HL-60 (cell line): ENCODE measurements at places on chromosomes 5 and 9.

DNA sequence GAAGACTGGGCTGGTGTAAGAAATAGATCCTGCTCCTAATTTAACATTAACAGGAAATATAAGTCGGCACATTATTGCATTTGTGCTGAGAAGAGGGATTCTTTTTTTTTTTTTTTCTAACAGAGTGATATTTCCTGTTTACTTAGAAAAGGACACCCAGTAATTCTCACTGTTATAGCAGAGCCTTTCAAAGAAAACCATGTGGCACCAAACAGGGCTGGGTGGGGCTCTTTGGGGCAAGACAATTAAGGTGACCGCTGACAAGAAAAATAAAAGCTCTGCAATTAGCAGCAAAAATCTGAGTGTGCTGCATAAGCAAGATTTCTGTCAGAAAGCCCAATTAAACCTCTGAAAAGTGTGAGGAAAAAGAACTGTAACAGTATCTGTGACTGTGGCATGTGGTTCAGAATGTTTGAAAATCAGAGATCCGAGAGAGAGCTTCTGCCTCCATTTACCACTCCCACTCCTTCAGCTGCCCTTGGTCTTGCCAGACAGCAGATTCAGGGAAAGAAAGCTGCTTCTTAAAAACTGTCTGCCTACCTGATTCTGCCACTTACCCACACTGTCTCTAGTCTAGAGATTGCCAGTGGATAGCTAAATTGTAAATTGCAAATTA, 77.1 kb upstream of the IQGAP2 start:
- no peak for DNase-seq

GRCh38 chr5:158938200-158938599, 161.5 kb downstream of the EBF1 start:
- DNase-seq = no peak

DNA sequence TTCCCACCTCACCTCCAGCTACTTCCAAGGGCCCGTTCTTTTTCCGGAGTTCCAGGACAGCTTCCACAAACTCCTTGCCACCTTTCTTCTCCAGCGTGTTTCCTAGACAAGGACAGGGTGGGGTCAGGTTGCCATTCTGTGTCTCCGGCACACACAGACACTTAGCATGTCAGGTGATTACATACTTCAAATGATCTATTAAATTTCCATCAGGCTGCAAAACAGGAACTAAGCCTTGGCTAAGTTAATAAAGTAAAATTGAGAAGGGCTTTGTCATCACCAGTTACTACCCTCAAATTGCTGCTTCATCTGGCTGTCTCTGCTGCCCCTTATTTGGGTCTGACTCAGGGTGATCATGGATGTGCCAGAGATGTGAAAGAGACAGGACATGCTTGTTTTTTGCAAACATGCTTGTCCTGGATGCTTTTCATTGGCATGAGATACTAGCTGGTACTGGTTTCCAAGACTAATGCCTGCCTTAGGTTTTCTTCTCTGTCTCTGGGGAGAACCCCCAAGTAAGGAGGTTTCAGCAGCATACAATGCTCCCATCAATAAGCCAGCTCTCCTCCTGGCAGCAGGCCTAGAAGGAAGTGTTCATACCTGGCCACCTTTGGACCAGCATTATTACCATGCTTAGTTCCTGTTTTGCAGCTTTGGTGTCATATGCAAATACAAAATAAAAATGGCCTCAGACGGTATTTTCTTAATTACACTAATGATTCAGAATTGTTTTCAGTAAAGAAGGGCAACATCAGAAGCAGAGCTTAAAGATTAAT, 52.9 kb downstream of the MACROH2A1 start:
- DNase-seq = no peak

DNA sequence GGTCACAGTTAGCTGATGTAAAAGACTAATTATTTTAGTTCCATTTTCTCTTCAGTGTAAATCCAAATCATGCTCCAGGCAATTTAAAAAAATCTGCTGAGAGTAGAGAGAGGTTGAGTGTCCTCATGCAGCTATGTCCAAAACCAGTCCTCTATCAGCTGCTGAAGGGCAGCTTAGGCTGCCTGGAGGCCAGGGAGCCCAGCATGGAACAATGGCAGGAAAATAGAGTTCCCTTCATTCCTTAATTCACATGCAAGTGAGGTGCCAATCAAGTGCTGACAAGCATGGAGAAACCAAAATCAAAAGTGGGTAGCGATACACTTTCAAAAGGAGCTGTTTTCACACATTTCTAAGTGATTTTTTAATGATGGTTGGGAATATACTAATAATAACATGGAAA, 78.3 kb upstream of the POU5F2 start:
- no peak for DNase-seq

GRCh38 chr5:65483546-65484346, 2.0 kb upstream of the ADAMTS6 start:
- no peak for DNase-seq

DNA sequence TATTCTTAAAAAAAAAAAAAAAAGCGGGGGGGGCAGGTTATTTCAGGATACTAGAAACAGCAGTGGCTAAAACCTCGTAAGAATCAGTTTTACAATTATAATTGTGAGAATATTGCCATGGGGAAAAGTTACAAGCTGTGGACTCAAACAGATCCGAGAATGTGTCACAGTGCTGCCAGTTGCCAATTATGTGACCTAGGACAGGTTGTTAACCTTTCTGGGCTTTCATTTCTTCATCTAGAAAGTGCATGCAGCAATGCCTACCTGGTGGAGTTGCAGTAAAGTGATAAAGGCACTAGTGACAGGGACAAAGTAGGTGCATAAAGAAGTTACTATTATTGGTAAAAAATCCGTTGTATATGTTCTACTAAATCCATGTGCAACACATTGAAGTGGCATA, 75.8 kb downstream of the CDH6 start:
- DNase-seq = no peak

- DNase-seq = no peak
These were observed 120.0 kb upstream of the KLF9 start for GRCh38 chr9:70534471-70534870.

DNA sequence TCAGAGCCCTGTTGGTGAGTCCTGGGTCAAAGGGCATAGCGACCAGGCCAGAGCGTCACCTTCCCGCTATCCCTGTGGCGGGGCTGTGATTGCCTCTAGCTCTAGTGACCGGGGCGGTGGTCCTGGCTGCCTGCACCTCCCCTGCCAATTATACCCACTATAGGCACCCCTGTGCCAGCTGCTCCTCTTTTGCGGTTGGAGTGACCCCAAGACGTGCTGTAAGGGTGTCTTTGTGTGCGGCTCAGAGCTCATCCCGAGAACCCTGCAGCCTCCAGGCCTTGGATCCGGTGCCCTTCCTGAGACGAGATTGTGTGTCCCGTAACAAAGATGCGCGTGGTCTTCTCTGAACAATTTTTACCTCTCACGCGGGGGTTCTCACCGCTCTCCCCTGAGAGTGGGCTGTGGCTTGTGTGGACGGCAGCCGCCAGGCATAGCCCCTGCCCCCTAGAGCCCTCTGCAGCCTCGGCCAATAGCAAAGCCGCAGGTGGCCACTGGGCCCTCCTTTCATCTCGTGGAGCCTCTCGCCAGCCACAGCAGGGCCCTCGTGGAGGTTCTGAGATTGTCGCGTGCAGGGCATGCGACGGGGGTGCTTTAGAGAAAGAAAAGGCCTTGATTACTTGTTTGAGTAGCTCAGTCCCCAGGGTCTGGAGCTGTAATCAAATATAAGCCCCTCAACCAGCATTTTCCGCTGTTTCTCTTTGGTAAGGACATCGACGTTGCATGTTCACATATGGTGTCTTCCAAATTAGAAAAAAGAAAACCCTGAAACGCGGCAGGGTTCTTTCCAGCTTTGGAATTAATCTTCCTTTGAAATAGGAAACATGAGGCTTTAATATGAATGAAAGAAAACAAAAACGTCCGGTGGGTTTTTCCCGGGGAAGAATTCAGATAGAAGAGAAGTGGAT, 10.7 kb downstream of the NKD2 start:
- no peak for DNase-seq

- DNase-seq = no peak
These were observed 98.6 kb upstream of the PIK3R1 start for GRCh38 chr5:68116868-68117411.

DNA sequence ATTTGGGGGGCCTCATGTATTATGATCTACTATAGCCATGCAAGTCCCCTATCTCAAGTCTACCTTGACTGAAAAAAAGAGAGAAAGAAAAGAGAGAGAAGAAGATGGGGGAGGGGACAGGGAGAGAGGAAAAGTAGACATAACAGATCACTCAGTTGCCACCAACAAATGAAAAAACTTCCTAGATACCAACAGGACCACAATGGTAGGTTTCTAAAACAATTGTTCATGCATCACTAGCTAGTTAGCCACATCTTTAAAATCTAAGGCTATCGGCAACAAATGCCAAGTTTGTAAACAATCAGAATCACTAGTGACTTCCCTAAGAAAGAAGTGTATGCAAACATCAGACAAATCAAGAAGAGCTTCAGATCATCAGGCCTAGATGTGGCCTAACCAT, 328.2 kb downstream of the BNC2 start:
- DNase-seq = no peak

GRCh38 chr9:19988281-19988680, 199.4 kb upstream of the SLC24A2 start:
- no peak for DNase-seq

GRCh38 chr5:96509316-96509715, 76.3 kb upstream of the PCSK1 start:
- DNase-seq = no peak

- no peak for DNase-seq
These were observed 85.5 kb downstream of the TEK start for GRCh38 chr9:27194401-27195091.

GRCh38 chr9:4371108-4371507, 71.2 kb upstream of the GLIS3 start:
- no peak for DNase-seq

- no peak for DNase-seq
These were observed 20.0 kb downstream of the ERAP2 start for GRCh38 chr5:96896276-96896675.

DNA sequence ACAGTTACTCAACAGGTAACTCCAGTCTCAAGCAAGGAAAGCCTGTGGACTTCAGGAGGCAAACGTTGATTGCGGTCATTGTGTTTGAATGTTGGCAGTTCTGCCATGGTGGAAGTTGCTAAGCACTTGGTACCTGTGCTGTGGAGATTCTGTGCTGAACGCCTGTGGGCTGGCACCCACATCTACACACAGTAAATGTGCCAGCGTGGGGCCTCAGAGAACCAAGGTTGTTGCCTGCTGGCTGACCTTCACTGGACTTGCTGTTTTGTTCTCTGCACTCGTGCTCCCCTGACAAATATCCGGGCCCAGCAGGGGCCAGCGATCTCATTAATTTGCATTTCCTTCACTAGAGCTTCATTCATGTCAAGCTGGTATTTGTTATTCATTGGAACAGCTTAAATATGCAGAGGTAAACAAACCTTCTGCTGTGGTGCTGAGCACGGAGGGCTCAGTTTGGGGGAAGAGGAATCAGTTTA, 141.8 kb downstream of the PRKACG start:
- no peak for DNase-seq

DNA sequence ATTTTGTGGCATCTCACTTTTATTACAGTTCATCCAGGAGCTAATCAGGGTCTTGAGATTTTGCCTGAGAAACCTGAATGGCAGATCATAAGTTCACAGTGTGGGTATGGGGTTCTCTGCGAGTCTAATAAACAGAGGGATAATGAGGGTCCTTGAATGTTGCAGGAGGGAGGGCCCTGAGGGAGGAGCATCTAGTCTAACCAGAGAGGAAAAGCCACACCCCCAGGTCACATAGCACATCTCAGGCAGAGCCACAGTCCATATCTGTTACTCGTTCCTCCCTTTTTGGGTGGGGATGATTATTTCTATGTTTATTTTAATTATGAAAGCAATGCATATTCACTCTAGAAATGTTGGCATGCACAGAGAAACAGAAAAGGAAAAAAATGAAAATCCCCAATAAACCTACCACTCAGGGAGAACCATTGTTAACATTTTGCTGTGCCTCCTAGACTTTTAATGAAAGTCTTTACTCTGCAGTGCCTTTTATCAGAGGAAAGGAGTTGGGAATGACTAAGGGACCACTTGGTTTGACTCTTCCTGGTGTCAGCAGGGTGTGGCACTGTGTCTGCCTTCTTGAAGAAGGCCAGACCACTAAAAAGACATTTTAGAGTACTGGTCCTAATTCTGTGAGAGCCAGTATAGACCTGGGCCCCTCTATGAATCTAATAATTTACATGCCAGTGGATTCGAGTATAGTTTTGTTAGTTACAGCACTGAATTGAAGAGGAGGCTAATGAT, 2.8 kb downstream of the GALNT12 start:
- DNase-seq = no peak

DNA sequence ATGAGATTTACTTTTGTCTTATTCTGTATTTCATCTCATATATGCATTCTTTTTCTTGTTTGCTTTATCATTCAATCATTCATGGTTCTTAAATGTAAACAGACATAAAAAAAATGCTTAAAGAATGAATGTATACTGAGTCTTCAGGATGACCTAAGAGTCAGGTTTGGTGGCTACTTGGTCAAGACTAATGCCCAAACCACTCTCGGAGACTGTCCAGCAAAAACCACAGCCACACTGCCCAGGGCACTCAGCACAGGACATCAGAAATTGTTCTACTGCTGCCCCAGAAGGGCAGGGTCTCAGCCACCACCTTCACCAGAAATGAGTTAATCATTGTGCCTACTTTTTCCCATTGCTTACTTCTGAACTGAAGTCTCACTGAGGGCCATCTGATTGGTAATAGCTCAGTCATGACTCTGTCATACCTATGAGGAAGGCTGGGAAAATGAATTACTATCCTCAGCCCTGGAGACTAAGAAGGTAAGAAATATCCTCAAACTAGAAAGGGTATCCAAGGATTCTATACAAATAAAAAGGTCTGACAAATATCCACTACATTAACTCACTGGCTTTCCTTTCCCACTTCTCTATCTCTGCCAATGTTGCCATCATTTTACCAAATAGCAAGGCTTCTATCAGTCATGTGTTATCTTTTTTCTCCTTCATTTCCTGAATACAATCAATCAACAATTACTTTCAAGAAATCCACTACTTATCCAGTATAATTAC, 236.1 kb downstream of the CETN3 start:
- DNase-seq = no peak

GRCh38 chr9:117008461-117008860, 321.4 kb downstream of the TRIM32 start:
- DNase-seq = no peak

DNA sequence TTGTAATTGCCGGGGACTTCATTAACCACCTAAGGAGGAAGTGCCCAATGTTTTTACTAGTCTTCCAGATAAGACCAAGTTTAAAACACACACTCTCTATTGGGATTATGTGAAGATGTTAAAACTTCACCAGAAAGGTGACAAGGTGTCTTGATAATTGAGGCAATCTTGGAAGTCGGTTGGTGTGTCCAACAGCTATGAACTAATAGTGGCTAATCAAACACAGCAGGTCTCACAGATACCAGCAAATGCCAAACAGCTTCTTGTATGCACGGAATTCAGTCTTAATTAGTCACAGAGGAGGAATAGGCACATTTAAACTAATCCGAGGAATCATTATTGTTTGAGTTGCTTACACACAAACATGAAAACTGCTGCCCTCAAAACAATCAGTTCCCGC, 214.5 kb downstream of the SEC61B start:
- no peak for DNase-seq
